ENCODE measurements at places on chromosomes 7 and 10.

- DNase-seq, result peak; percentile 55
Observed at GRCh38 chr7:12518920-12519681, 51.4 kb upstream of the SCIN start.

DNA sequence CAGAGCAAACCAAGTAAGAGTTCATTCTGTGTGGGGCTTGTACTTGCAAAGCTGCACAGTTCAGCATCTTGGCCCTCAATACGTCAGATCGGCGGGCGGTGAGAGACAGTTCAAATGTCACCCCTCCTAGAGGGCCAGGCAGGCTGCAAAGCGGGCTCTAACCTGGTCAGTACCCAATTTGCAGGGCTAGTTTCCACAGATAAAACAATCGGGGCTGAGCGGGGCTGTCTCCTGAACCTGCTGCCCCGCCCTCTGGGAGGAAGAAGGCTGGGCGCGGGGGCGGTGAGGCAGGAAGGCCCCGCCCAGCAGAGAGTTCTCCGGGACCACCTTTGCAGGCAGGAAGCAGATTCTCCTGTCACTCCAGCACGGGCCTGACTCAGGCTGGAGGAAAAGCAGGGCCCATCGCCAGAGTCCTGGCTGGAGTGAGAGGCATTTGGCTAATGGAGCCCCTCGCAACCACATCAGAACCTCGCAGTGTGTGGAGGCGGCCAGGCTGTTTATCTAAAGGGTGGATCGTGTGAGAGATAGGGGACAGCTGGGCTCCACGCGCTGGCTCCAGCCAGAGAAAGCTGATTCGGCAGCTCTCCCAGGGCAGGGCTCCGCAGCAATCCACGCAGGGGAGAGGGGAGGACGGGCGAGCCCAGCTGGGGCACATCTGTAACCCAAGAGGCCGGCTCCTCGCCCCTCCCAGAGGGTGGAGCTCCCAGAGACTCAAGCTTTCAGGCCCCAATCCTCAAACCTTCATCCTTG, 83.1 kb downstream of the SH3PXD2A start:
- DNase-seq, result peak; percentile 68

DNA sequence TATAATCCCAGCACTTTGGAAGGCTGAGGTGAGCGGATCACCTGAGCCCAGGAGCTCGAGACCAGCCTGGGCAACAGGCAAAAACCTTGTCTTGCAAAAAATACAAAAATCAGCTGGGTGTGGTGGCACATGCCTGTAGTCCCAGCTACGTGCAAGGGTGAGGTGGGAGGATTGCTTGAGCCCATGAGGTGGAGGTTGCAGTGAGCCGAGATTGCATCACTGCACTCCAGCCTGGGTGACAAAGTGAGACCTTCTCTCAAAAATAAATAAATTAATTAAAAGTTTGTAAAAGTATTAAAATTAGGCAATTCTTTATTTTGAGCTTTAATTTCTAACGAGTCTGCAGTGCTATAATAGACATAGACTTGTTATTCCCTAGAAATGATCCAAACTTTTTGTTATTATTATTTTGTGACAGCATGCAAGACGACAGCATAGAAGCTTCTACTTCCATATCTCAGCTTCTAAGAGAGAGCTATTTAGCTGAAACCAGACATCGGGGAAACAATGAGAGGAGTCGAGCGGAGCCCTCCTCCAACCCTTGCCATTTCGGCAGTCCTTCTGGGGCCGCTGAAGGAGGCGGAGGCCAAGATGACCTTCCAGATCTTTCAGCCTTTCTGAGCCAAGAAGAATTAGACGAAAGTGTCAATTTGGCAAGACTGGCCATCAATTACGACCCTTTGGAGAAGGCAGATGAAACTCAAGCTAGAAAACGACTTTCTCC, 11.9 kb downstream of the MYPN start:
- no peak for DNase-seq

DNA sequence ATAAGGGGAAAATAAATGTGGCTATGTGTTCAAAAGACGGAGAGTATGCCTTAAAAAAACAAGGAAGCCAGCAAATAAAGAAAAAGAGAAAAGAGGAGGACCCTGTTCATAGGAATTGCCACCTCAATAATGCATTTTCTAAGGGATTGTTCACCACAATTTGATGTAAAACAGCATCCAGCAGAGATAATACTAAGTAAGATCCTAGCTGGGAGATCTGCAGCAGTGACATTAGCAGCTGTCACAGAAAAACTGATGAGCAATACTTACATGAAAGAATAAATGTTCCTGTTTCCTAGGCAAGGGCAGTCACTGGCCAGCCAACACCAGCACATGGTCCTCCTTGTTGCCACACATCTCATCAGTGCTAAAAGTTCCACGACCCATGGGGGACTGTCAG, 391.5 kb downstream of the SORCS1 start:
- no peak for DNase-seq

- peak; percentile 84 for DNase-seq
Observed at GRCh38 chr10:97210543-97210960, 24.8 kb upstream of the SLIT1 start.
